ENCODE measurements at places on chromosomes 4 and X.

DNA sequence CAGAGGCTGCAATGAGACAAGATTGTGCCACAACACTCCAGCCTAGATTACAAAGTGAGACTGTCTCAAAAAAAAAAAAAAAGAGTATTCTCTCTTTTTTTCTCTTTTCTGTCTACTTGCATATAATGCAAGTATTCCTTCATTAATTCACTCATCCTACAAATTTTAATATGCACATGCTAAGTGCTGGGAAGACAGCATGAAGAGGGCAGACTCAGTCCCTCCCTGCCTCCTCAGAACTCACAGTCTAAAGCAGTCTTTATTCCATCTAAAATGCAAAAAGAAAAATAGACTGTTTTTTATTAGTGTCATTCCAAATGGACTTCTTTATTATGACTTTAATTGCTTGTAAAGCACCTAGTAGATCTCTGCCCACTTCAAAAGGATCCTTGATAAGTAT, 85.6 kb downstream of the NKX6-1 start:
- no peak overlapping the region for H3K27ac ChIP-seq
- no peak for DNase-seq
- no peaks in the 10 kb centered on the region for H3K4me1 ChIP-seq
- no peak overlapping the region for H3K4me3 ChIP-seq
- H3K27me3 ChIP-seq, result no peaks in the 10 kb centered on the region
- no peaks in the 10 kb centered on the region for H3K36me3 ChIP-seq

- no peak for DNase-seq
- no peaks in the 10 kb centered on the region for H3K4me1 ChIP-seq
- H3K27me3 ChIP-seq, result no peaks in the 10 kb centered on the region
- no peak overlapping the region for H3K4me3 ChIP-seq
- no peak overlapping the region for H3K27ac ChIP-seq
Measured at GRCh38 chrX:132563976-132564375, 75.1 kb upstream of the MBNL3 start.

- H3K4me1 ChIP-seq, result no peaks in the 10 kb centered on the region
- no peaks in the 10 kb centered on the region for H3K36me3 ChIP-seq
- no peak overlapping the region for H3K4me3 ChIP-seq
- DNase-seq, result no peak
- no peak overlapping the region for H3K27ac ChIP-seq
Measured at GRCh38 chr4:152348670-152349069, 187.2 kb downstream of the FBXW7 start.

- H3K36me3 ChIP-seq, result no peaks in the 10 kb centered on the region
- peak; percentile 84 for DNase-seq
- H3K4me3 ChIP-seq, result no peak overlapping the region
- H3K4me1 ChIP-seq, result peaks cover 6% of the 10 kb centered on the region
- no peak overlapping the region for H3K27ac ChIP-seq
Measured at GRCh38 chr4:56134266-56134665, 185.5 kb downstream of the CEP135 start.

GRCh38 chr4:179728305-179728704, 2286.1 kb upstream of the AGA start:
- no peaks in the 10 kb centered on the region for H3K36me3 ChIP-seq
- no peaks in the 10 kb centered on the region for H3K27me3 ChIP-seq
- H3K27ac ChIP-seq, result no peak overlapping the region
- H3K4me3 ChIP-seq, result no peak overlapping the region

DNA sequence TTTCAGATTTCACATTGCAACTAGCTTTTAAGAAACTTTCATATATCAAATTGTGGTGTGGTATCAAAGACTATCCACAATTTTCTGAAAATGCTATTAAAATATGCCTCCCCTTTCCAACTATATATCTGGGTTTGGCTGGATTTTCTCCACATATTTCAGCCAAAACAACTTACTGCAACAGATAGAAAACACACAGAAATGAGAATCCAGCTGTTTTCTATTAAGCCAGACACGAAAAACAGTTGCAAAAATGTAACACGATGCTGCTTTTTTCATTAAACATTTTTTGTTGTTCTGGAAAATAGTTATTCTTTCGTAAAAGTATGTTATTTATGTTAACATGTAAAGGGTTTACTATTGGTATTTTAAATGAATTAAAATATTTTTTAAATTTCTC, 33.1 kb downstream of the DCTD start:
- H3K27ac ChIP-seq, result no peak overlapping the region
- DNase-seq, result peak; percentile 84
- H3K4me1 ChIP-seq, result peaks cover 24% of the 10 kb centered on the region
- no peak overlapping the region for H3K4me3 ChIP-seq
- H3K27me3 ChIP-seq, result no peaks in the 10 kb centered on the region
- peaks cover 8% of the 10 kb centered on the region for H3K36me3 ChIP-seq

DNA sequence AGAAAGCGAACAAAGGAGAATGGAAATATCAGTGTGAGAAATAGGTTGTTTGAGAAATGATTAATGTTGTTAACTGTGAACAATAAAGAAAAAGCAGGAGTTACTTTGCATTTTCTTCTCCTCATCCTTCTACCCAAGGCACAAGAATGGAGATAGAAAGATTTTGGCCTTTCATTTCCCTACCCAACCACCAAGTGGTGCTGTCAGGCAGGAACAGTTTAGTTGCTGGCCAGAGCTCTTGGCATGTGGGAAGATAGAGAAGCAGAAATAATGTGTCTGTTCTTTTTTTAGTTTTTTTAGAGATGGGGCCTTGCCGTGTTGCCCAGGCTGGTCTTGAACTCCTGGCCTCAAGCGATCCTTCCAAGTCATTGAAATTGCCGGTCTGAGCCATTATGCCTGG, 12.8 kb downstream of the HOPX start:
- H3K36me3 ChIP-seq, result no peaks in the 10 kb centered on the region
- H3K27me3 ChIP-seq, result no peaks in the 10 kb centered on the region
- H3K4me1 ChIP-seq, result no peaks in the 10 kb centered on the region
- no peak overlapping the region for H3K27ac ChIP-seq
- no peak for DNase-seq

GRCh38 chr4:147481577-147482109, 746 bp downstream of the EDNRA start:
- DNase-seq, result peak; percentile 70
- H3K4me1 ChIP-seq, result peaks cover 2% of the 10 kb centered on the region
